ENCODE measurements at places on chromosomes 13 and 19.

DNA sequence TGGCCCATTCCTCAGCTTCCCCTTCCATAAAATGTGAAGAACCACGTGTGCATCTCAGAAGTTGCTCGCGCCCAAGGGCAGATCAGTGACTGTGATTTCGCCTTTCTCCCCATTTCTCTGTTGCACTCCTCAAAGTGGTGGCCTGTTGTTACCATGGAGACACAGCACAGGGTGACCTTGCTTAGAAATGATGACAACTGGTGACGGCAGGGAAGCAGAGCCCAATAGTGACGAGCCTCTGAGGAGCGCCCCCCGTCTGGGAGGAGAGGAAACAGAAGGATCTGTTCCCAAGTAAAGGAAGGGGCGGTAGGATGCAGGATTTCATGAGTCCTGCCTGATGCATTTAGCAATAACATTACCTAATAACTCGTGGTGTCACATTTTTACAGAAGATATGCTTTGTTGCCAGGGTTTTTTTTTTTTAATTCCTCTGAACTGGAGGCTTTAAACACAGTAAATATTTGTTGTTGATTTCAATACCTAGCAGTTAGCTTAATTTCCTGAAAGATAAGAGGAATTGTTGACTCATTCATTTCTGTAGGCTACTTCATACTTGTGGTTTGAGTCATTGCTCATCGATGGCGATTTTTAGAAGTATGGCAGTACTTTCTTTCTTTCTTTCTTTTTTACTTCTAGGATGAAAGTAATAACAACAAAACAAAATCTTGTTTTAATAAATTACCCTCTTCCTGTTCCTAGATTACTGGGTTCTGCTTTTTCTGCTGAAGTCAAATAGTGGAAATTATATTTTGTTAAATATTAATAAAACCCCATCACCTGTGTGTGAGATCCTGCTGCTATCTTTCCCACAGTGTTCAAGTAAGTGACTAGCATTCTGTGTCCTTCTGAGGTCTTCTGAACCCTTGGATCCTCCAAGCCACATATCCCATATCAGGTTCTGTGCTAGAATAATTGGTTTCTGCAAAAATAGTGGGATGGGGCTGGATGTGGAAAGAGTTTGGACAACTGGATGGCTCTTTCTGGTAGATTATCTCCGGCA is 36.0 kb downstream of the MBNL2 start:
- DNase-seq, result no peak

- DNase-seq, result no peak
Observed at GRCh38 chr19:20969898-20970297, 46.8 kb downstream of the ZNF85 start.

DNA sequence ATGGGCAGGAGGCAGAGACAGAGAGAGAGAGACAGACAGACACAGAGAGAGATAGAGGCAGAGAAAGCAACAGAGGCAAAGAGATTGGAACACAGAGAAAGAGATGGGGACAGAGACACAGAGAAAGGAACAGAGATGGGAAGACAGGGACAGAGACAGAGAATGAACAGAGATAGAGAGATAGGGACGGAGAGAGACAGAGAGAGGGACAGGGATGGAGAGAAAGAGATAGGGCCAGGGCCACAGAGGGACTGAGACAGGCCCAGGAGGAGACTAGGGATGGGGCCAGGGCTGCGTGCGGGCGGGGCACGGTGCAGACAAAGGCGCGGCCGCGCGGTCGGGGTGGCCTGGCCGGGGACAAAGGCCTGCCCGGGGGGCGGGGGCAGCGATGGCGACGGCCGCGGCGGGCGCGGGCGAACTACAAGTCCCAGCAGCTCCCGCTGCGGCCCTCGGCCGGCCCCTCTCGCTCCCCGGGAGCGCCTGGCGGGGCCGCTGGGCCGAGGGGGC is at the start of gene ZNF358:
Gene ZNF358, plus strand, starts transcription at position 459 of the 507 bp plus-strand sequence. CDS start 3,140 bp downstream, outside the sequence.
- DNase-seq, result no peak

- no peak for DNase-seq
Observed at GRCh38 chr13:60869941-60870613, 473.1 kb downstream of the TDRD3 start.

GRCh38 chr13:89382981-89383380 is 1711.8 kb downstream of the SLITRK5 start:
- no peak for DNase-seq

DNA sequence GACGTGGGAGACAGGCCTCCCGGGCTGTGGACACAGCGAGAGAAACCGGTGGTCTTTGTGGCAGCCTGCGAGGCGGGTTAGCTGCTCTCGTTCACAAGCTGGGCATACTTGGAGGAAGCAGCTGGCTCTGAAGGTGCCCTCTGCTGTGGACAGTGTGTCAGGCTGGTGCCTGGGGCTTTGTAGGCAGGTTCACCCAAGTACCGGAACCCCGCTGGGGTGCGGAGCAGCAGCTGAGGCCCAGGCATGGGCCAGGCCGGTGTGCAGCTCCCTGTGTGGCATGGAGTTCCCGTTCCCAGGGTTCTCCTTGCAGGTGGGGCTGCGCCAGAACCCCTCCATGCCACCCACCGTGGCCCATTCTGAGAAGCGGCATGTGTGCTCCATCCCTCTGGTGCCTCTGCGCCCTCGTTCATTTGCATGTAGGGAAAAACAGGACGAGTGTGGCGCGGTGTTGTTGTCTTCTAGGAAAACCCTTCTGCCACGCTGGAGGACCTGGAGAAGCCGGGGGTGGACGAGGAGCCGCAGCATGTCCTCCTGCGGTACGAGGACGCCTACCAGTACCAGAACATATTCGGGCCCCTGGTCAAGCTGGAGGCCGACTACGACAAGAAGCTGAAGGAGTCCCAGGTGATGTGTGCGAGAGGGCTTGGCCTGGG is 20.0 kb downstream of the UPF1 start:
- no peak for DNase-seq

DNA sequence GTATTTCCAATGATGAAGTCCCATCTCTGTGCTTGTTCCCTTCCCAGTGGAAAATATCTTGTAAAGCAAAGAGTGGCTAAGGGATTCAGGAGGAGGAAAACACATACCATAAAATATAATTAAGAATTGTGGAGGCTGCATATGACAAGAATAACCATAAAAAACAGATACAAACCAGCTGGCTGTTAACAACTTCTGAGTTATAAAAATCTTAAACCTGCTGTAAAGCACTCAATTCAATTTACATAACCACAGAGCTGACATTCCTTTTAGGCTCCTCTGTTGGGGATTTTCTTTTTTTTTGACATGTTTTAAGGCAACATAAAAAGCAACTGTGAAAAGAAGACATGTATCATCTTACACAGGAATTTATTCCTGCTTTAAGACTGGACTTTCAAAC is 207.6 kb downstream of the DACH1 start:
- no peak for DNase-seq

DNA sequence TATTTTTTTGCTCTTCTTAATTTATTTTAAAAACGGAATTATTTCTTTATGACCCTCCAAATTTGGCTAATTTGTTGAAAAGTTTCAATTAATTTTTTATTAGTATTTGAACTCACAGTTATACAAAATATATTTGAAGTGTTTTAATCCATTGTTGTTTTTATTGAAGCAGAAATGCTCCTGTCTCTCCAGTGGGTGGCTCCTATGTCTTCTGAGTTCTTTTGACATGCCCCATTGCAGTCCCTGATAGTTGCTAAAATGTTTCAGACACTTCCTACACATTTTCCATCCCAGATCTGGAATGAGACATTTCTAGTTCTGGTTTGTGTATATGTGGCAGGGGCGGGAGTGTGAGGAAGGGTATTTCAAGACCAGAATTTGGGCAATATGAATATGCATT is 579.4 kb upstream of the PRR20A start:
- no peak for DNase-seq

DNA sequence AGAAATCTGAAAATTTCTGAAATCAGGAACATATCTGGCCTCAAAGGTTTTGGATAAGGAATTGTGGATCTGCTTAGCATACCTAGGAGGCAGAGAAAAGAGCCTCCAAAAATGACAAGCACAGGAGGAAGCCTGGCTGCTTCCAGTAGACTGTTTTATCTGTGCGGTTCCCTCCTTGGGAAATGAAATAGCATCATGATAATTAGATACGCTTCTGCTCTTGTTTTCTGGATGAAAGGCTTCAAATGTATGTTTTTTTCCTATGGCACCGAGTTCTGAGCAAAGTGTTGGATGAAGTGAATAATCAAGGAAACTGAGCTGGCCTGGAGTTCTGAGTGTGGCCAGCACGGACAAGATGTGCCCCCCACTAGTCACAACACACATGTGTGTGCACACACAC is 19.8 kb upstream of the GPR12 start:
- no peak for DNase-seq

- no peak for DNase-seq
Observed at GRCh38 chr19:45866400-45867176, 2.5 kb downstream of the FOXA3 start.

DNA sequence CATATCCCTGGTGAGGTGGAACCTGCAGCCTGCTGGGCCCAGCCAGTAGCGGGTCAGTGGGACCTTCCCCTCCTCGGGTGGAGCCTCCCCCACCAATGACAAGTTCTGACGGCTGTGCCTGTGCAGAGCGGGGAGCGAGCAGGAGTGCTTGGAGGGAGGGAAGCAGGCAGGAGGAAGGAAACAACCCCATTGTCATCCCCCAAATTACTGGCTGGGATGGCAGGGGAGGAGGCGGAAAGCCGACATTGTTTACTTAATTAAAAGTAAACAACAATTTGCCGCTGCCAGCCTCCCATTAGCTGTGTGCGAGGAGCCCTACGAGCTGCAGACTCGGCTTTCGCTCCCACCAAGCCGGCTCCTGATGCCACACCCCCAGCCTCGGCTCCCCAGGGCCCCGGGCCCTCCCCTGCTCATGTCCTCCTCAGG is 45.5 kb downstream of the LYL1 start:
- no peak for DNase-seq

- DNase-seq, result no peak
Observed at GRCh38 chr13:21730186-21730880, 59.5 kb downstream of the FGF9 start.

- DNase-seq, result no peak
Observed at GRCh38 chr19:32238076-32238475, 107.3 kb upstream of the ZNF507 start.

DNA sequence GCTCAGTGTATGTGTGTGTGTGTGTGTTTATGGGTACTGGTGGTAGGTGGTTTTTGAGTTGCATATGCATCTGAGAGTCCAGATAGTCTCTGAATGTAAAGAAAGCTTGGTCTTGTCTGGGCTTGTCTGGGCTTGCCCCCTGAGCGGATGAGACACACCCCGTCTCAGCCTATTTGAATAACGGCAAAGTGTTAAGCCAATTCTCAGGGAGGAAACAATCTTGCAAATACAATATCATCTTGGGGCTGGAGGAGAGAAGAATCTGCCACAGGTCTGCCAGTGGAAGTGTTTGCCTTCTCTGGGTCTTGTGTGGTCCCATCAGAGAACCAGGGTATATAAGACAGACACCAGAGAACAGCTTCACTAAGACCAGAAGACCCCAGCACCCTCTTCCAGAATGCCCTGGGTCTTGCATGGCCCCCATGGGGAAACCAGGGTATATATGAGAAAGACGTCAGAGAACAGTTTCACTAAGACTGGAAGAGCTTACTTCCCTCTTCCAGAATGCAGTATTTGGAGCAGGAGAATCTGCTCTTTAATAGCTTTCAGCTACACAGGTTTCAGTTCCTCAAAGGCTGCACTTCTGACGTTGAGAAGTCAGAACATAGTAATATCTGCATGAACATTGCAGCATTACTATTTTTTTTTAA is 13.3 kb downstream of the CD70 start:
- peak; percentile 14 for DNase-seq

DNA sequence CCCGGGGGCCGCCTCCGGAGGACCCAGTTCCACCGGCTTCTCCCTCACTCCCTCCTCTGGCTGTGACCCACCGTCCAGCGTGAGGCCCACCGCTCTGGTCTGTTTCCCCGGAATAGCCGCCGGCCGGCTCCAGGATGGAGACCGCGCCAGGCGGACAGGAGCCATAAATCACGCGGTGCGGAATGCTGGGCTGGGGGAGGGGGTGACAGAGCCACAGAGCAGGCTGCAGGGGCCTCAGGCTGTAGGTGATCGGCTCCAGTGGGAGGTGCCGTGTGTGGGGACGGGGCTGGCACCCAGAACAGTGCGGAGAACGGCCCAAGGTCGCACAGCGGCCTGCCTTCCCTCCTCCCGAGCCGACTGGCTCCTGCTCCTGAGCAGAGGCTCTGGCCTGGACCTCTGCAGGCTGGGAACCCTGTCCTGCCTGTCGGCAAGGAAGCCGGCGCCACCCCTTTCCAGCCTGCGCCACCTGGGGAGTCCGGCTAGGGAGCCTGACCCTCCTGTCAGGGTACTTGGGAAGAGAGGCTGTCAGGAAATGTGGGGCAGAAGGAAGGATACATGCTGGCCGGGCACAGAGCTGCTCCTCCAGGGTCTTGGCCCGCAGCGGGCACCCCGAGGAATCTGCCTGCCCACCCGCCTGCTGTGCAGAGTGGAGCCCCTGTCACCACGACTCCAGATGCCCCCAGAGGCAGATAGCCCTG is 8.3 kb downstream of the PIAS4 start:
- DNase-seq, result no peak

GRCh38 chr13:77737583-77738200 is 40.2 kb downstream of the SLAIN1 start:
- no peak for DNase-seq

- DNase-seq, result no peak
Observed at GRCh38 chr19:4323692-4324091, 14.9 kb downstream of the STAP2 start.

GRCh38 chr13:77384999-77385398 is 58.1 kb upstream of the MYCBP2 start:
- DNase-seq, result no peak

GRCh38 chr13:101218484-101218883 is 197.8 kb downstream of the NALCN start:
- no peak for DNase-seq

GRCh38 chr19:49983645-49984229 is 22.8 kb upstream of the SIGLEC11 start:
- peak; percentile 74 for DNase-seq

GRCh38 chr13:90696656-90697055 is 650.8 kb upstream of the MIR17HG start:
- DNase-seq, result no peak

GRCh38 chr13:32538143-32538620 is 413 bp downstream of the N4BP2L2 start:
- peak; percentile 49 for DNase-seq

GRCh38 chr13:51065372-51066090 is 45.5 kb downstream of the C13orf42 start:
- DNase-seq, result no peak

DNA sequence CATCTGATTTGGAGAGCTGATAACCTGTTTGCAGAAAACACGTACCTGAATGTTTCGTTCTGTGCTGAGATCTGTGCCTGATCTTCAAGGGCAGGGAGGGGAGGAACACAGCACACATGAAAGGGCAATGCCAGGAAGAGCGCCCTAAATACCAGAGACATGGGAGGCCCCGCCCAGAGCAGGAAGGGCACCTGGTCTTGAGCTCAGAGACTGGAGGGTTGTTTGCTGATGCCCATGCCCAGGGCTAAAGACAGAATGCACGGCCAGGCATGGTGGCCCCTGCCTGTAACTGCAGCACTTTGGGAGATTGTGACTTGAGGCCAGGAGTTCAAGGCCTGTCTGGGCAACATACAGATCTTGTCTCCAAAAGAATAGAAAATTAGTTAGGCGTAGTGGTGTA is 183.2 kb downstream of the TUBA3C start:
- DNase-seq, result no peak

GRCh38 chr19:18390065-18390907 is 4.3 kb downstream of the GDF15 start:
- no peak for DNase-seq
